ENCODE measurements at places on chromosomes 1 and 21.

- peak; percentile 10 for DNase-seq
These were observed 3.5 kb downstream of the PAPPA2 start for GRCh38 chr1:176466514-176466913.

DNA sequence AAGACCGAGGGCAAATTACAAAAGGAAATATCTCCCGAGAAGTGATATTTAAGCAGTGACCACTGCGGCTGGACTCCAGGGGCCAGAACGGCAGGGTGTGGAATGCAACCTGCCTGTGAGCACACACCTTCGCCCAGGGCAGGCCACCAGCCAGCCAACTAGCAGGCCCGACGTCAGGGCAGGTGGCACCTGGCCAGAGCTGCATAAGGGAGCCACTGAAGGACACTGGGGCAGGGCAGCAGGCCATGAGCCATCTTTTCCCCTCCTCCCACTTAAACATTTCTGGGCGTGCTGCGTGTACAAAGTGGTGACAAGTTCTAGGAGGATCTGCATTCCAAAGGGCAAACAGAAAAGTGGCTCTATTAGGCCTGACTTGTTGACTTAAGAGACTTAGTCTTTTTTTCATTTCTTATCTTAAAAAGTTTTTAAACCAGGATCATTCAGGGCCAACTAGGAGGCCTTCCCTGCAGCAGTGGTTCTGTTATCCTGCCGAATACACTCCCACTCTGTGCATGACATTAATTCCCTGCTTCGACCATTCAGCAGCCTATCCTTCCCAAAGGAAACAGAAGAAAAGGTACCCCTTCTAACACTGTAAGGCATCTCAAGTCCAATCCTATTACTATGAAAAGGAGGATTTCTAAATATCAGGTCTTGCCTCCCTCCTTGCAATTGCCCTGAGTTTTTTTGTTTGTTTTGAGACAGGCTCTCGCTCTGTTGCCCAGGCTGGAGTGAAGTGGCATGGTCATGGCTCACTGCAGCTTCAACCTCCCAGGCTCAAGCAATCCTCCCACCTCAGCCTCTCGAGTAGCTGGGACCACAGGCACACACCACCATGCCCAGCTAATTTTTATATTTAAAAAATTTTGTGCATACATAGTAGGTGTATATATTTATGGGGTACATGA, 96.3 kb downstream of the BCAR3 start:
- no peak for DNase-seq

- no peak for DNase-seq
These were observed 645.0 kb downstream of the PTPRC start for GRCh38 chr1:199283794-199284193.

DNA sequence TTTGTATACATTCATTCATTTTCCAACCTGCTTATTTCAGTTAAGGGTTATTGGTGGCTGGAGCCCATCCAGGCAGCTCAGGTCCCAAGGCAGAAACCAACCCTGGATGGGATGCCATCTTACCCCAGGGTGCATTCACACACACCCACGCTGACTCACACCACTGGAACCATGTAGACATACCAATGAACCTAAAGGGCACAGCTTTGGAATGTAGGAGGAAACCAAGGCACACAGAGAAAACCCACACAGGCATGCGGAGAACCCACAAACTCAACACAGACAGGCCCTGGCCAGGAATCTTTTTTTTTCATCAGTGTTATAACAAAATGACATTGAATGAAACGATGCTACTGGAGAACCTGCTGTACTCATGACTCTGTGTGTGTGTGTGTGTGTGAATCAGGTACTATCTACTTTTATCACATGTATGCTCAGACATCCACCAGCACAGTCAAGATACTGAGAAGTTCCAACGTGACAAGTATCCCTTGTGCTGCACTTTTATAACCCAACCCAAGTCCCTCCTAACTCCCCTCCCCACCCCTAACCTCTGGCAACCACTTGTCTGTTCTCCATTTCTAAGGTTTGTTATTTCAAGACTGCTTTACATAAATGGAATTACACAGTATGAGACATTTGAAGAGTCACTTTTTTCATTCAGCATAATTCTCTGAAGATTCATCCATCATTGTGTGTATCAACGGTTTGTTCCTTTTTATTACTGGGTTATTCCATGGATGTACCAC, 286.8 kb upstream of the PLD5 start:
- no peak for DNase-seq

GRCh38 chr21:36744560-36745231, 45.8 kb downstream of the SIM2 start:
- no peak for DNase-seq

DNA sequence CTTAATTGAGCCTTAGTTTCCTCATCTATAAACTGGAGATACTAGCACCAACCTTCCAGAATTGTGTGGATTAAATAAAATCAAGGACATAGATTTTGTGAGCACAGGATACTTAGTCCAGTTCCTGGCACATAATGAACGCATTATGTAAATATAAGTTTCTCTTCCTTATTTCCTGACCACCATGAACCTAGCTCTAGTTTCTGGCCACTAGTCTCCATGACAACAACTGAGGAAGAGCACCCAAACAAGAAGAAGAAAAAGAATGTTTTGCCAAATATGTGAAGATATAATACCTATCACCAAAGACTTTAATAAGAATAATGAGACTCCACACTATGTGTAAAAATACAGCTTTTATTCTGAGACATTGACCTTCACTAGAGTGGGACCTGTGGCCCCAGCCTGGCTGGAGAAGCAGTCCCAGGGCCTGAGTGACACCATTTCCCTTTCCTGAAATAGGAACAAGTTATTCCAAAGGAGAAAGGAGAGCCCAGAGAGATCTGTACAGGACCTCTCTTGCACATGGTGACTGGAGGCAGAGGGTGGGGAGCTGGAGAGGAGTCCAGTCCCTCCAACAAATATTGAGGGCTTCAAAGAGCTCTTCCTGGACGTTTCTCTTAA, 940 bp upstream of the USF1 start:
- DNase-seq, result no peak
